ENCODE measurements at places on chromosomes 4 and X. TPM values are rescaled to one million over a fixed set of nuclear protein-coding genes. Genes with fewer than 3 reads are reported as not detected.

GRCh38 chr4:37682701-37683401 lies 3.3 kb downstream of the RELL1 start:
- DNase-seq: no peak
- H3K4me1 ChIP-seq: peaks cover 3% of the 10 kb centered on the region
- H3K27ac ChIP-seq: no peak overlapping the region
- H3K4me3 ChIP-seq: no peak overlapping the region

DNA sequence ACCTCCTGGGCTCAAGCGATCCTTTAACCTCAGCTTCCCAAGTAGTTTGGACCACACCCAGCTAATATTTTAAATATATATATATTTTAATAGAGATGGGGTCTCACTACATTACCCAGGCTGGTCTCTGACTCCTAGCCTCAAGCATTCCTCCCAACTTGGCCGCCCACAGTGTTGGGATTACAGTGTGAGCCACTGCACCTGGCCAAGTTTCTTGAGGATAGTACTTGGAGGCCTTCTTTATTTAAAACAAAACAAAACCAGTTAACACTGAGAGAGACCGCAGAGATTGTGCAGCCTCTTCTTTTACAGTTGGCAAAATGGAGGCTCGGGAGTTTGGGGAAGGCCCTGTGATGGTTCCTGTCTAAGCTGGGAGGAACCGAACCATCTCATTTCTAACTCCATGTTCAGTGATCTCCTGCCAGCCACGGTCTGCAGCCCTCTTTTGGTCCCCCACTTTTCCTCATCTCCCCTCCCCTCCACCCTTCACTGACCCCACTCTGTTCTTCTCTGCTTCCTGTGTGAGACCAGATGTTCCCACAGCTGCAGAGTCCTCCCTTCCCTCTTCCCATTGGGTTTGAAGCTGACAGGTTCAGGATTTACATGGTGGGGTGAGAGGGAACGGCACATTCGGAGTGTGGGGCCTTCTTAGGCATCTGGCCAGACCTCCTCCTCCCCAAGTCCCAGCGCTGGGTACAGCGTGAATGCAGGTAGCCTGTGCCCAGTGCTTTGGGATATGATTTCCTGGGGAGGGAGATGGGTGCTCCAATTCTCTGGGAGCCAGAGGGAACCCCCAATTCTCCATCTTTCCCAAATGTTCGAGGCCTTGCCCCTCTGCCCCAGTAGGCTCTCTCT lies 1.4 kb upstream of the SORCS2 start:
- peaks cover 8% of the 10 kb centered on the region for H3K4me1 ChIP-seq
- peak overlapping the region; percentile 44 for H3K27ac ChIP-seq
- DNase-seq: peak; percentile 73

- H3K4me1 ChIP-seq: peaks cover 20% of the 10 kb centered on the region
- H3K36me3 ChIP-seq: no peaks in the 10 kb centered on the region
- DNase-seq: no peak
- no peaks in the 10 kb centered on the region for H3K27me3 ChIP-seq
- H3K27ac ChIP-seq: no peak overlapping the region
- no peak overlapping the region for H3K4me3 ChIP-seq
These were observed 74.1 kb downstream of the TSPAN5 start for GRCh38 chr4:98584265-98584664.

- no peaks in the 10 kb centered on the region for H3K4me1 ChIP-seq
- H3K4me3 ChIP-seq: no peak overlapping the region
- no peaks in the 10 kb centered on the region for H3K27me3 ChIP-seq
- H3K27ac ChIP-seq: no peak overlapping the region
These were observed 11.4 kb upstream of the NKRF start for GRCh38 chrX:119617517-119618164.

DNA sequence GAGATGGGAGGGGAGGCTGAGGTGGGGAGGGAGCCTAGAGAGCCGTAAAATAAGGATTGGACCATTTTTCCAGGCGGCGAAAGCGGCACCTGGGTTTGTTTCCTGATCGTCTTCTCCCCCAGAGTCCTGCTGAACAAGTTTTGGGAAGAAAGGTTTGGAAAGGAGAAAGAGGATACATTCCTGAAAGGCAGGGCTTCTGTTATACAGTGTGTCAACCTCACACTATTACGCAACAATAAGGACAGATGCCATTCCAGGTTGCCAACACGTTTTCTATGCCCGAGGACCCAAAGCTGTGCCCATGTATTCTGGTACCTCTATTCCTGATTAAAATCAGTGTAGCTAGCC lies 658 bp downstream of the SCOC start:
- peak overlapping the region; percentile 74 for H3K27ac ChIP-seq
- peaks cover 1% of the 10 kb centered on the region for H3K4me1 ChIP-seq
- no peaks in the 10 kb centered on the region for H3K27me3 ChIP-seq
- H3K4me3 ChIP-seq: peak overlapping the region; percentile 60
- no peak for DNase-seq
- H3K36me3 ChIP-seq: no peaks in the 10 kb centered on the region

DNA sequence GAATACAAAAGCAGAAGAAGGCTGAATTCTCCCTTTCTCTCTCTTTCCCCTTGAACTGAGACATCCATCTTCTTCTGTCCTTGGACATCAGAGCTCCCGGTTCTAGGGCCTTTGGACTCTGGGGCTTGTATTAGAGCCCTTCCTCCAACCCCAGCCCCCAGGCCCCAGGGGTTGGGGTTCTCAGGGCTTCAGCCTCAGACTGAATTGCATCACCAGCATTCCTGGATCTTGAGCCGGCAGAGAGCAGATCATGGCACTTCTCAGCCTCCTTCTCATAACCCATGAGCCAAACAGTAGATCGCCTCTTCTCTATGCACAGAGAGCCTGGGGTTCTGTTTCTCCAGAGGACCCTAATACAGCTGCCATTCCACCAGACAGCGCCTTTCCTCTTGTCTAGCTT lies 25.3 kb upstream of the CLDN24 start:
- H3K4me3 ChIP-seq: no peak overlapping the region
- no peaks in the 10 kb centered on the region for H3K27me3 ChIP-seq
- no peak overlapping the region for H3K27ac ChIP-seq
- H3K36me3 ChIP-seq: no peaks in the 10 kb centered on the region

Gene SPACA5
- total RNA-seq: not detected

Gene ARHGAP6
- total RNA-seq: 31.6 TPM

Gene TSPAN7
- total RNA-seq: 11.6 TPM
